ENCODE measurements at places on chromosomes 16 and 17.

GRCh38 chr16:52056259-52056658 lies 490.7 kb downstream of the TOX3 start:
- DNase-seq = no peak

DNA sequence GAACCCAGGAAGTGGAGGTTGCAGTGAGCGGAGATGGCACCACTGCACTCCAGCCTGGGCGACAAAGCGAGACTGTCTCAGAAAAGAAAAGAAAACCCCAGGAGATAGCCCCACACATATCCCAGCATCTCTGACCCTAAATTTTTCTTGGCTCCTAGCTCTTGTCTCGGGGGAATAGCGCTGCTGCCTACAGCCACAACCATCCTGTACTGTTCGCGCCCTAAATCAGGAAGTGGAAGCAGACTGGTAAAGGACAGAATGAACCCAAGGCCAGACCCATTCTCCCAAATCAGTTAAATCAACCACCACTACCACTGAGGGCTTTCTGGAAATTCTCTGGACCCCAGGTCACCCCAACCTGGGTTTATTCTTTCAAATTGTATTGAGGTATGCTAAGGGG lies 1.7 kb downstream of the CTDNEP1 start:
- DNase-seq = no peak

- DNase-seq = peak; percentile 39
These were observed 5.6 kb downstream of the PLEKHG4 start for GRCh38 chr16:67284699-67285646.

DNA sequence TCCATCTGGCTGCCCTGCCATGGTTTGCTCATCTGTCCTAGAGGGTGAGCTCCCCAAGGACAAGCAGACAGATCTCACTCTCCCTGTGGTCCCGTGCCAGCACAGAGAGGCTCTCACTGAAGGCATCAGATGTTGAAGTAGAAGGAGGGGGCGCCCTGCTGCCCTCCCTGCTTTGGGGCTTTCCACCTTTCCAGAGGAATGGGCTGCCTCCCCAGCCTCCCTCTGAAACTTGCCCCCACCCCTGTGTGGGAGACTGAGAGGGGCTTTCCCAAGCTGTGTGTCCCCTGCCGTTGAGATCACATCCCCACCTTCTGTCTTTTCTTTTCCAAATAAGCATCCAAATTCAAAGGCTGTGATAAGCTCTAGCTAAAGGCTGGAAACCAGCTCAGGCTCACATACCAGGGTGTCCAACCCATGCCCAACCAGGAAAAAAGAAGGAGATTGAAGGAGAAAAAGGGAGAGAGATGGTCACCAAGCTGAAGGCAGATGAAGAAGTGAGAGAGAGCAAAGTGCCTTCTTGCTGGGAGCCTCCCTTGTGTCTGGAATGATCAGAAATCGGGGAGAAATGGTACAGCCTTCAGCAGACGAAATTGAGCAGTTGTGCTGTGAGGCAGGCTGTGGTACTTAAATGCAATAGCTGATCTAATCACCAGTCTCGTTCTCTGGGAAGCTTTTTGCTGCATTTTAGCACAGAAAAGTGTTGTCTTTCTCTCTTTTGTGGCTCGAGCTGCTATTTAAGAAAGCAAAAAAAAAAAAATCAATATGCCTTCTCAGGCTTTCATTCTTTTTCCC lies 145.9 kb upstream of the LHX1 start:
- DNase-seq = no peak

GRCh38 chr17:74512624-74513091 lies 18.6 kb downstream of the CD300LB start:
- DNase-seq = no peak

DNA sequence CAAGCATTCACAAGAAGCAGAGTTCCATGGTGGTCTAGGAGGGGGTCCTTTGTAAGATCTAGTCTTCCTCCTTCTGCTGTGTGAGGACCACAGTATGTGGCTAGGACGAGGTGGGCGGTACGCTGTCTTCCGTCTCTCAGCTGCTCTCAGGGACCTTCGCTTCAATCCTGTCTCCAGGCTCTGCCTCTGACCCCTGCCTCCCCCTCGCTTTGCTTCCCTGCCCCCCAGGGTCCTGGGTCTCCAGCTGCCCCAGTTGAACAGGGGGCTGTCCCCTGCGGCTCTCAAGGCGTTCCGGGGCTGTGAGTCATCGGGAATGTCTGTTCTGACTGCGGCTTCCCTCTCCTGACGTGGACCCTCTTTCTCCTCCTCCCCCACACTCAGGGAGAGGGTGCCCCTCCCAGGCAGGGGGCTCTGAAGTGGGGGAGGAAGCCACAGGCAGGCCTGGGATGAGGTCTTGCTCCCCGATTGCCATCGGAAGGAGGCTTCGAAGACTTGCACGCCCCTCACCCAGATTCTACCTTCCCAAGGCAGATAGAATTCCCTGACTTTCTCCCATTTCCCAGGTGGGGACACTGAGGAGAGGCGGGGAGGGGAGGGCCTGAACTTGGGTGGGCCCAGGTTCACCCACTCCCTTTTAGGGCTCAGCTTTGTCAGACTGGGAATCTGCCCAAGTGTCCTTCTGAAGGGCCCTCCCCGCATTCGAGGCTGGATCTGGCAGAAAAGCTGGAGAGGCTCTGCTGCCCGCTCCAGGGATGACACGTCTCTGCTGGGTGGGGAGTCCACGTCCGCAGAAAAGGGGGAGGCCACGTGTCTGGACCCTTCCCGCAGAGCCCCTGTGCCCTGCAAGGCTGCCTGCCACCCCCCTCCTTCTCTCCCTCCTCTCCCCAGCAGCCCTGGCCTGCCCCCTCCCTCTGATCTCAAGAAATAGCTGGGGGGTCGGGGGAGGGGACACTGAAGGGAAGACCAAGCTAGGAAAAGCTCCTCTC lies 9.1 kb upstream of the COL1A1 start:
- DNase-seq = peak; percentile 73
